ENCODE measurements at places on chromosomes 5 and 9.

GRCh38 chr9:117535973-117536372 lies 121.1 kb upstream of the ASTN2 start:
- DNase-seq: no peak

DNA sequence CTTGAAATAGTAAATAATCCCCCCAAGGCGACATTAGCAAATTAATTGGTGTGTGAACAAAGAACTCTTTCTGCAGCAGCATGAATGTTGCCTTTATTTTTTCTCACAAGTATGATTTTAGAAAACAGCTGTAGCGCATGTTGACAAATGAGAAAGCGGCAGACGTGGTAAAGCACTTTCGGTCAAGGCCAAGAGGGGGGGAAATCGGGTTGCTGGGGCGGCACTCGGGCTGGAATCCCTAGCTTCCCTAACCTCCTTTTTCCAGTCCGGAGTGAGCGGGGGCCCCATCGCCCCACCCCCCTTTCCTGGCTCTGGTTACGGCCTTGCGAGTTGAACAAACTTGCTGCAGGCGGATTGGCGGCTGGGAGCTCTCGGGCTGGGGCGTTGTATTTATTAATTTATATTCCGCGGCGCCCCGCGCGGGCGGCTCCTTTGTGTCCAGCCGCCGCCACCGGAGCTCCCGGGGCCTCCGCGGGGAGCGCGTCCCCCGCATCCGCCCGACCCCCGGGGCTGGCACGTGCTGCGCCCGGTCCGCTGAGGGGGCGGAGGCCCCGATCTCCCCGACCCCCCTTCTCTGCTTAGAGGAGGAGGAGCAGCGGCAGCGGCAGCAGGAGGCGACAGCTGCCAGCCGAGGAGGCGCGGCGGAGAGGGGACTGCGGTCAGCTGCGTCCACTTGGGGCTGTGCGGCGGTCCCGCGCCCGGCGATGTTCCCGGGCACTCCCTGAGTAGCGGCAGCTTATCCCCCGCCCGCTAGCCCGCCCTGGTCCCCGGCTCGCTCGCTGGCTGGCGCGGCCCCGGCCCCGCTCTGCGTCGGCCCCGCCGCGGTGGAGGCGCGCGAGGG lies at the start of gene RHOBTB3:
TSS of gene RHOBTB3 (plus strand) at position 607 of the 841 bp plus-strand sequence. CDS start 347 bp downstream, outside the sequence.
- peak; percentile 81 for DNase-seq

- DNase-seq: no peak
Observed at GRCh38 chr9:21835121-21835520, 32.7 kb downstream of the MTAP start.

DNA sequence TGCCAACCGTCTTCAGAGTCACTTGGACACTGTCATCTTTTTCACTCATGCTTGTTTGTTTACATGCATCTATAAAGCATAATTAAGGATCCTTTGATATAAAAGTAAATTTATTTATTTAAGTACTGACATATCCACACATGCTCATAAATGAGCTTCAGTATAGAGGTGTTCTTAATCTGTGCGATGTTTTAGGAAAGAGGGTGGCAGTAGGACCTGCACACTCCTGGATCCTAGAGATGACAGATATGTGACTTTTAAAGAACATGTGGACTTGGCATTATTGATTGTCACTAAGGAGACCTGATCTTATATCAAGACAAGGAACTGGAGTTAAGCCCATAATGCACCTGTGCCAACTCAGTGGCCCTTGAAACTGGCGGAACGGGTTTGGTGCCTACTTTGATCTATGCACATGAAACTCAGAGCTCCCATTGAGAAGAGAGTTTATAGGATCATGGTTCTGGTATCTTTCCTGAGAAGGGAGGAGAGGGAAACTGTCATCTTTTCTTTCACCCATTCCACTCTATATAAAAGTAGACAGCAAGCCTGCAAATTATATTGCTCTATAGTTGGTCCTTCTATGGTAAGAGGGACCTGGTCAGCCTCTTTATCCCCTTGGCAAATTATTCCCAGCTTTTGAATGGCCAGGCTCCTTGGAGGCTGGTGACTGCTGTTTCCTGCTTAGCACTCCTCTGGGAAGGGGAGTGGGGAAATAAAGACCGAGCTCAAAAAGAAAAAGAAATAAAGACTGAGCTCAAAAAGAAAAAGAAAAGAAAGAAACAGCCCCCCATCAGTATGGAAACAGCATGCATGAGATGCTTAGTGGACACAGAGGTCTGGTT lies 57.8 kb upstream of the LIFR start:
- no peak for DNase-seq

GRCh38 chr9:6068983-6069382 lies 53.6 kb upstream of the RANBP6 start:
- no peak for DNase-seq

GRCh38 chr9:106291786-106292185 lies 571.2 kb upstream of the ZNF462 start:
- no peak for DNase-seq

DNA sequence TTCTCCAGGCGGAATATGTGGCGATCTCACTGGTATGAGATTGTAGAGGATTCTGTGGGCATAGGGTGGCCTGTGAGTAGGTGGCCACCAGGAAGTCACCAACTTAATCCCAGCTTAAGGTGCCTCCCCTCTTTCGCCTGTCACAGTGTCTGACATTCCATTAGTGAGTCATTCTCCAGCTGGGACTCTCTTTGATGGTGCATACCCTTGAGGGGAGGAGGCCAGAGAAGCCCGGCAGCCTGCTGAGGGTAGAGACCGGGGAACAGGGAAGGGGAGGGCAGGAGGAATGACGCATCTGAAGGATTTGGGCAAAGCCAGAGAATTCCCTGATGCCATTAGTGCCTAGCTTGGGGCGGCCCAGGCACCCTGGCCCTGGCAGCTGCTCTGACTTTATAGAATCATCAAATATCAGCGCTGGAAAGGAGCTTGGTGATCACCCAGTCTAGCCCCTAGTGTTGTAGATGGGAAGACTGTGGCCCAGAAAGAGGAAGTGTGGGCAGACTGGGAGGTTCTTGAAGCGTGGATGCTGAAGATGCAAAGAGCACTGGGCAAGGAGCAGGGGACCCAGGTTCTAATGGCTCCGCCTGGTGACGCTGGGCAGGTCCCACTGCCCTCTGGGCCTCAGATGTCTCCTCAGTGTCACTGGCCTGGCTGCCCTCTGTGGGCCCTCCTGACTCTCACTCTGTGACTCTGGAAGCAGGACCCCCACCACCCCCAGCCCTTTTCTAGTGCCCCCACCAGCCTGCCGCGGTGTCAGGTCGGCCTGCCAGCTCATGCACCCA lies 41.4 kb downstream of the DAB2IP start:
- no peak for DNase-seq

- DNase-seq: no peak
Observed at GRCh38 chr5:175712681-175713085, 54.8 kb downstream of the HRH2 start.

DNA sequence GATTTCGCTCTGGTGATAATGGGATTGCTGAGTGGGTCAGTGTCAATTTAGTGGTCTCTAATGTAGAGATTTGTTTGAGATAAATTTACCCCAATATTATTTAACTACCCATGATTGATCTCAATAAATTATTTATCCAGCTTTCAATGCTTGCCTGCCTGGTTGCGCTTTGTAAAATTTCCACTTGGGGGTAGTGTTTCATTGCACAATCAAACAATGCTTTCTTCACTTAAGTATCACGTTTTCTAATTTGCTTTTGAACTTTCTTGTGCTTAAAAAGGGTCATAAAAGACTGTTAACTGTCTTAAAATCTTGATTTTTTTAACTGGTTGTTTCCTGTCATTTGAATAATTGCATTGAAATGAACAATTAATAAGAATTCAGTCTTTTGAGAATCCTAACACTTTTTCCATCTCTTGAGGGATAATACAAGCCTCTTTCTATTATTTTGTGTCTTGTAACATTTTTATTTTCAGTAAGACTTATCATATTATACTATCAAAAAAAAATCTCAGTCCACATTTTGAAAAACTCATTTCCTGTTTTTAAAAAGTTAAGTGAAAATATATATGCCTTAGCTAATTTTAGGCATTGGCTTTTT lies 18.7 kb downstream of the HSD17B4 start:
- DNase-seq: no peak

- DNase-seq: no peak
Observed at GRCh38 chr9:131630205-131630831, 85.0 kb downstream of the PRRT1B start.

- DNase-seq: no peak
Observed at GRCh38 chr9:8730618-8731017, 931.0 kb upstream of the DMAC1 start.

GRCh38 chr9:107174441-107174840 lies 108.6 kb upstream of the RAD23B start:
- peak; percentile 44 for DNase-seq

DNA sequence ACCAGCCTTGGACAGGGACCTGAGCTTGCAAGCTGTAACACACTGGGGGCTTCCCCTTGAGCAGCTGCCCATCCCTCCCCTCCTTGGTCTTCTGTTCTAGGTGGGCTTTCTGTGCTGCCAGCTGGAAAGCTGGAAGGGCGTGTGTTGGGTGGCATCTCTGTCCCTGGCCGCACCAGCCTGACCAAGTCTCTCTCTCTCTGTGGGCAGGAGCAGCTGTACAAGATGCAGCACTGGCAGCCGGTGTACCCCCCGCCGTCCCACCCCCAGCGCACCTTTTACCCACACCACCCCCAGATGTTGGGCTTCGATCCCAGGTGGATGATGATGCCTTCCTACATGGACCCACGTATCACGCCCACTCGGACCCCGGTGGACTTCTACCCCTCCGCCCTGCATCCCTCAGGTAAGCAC lies 32.1 kb upstream of the POMT1 start:
- DNase-seq: no peak
